HCEC 1CT (cell line): ENCODE measurements at places on chromosomes 2 and 18.

DNA sequence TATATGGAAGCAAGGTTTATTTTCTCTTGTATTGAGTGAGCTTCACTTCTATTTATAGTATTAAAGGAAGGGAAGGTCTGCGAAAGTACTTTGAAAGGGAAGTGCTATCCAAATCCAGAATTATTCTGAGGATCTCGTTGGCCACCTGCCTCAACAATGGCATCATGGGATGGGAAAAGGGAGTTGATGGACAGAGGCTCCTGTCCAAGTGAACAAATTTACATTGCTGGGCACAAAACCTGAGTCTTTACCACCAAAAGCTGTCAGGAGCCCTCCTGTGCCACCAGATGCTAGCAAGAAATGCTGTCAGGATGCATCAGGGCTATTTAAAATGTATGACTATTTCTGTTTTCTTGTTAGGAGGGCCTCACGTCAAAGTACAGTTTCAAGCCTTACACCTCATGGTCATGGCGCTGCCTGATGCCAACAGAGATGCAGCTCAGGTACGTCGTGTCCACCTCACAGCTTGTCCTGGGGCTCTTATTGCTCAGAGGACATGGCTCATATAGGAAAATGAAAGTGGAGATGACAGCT, 157.3 kb downstream of the ARHGAP28 start:
- DNase-seq: no peak

DNA sequence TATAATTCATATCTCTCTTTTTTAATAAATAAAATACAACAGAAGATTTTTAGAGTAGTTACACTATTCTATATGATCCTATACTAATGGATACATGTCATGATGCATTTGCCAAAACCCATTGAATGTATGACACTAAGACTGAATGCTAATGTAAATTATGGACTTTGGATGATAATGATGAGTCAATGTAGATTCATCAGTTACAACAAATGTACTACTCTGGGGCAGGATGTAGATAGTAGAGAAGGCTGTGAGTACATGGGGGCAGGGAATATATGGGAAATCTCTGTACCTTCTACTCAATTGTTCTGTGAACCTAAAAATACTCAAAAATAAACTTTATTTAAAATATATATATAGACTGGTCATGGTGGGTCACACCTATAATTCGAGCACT, 45.6 kb upstream of the NEDD4L start:
- peak; percentile 76 for DNase-seq

DNA sequence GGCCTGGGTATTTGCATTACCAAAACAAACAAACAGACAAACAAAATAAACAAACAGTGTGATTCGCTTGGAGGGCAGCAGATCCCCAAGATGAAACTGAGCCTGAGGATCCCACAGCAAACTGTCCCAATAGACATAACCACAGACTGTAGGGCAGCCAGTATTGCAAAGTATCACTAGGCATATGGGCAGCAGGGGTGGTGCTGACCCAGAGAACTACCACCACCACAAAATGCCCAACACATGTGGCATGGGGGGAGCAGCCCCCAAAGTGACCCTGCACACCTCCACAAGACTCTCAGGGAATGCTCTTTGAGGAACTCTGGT, 330.1 kb downstream of the CYRIA start:
- DNase-seq: no peak

DNA sequence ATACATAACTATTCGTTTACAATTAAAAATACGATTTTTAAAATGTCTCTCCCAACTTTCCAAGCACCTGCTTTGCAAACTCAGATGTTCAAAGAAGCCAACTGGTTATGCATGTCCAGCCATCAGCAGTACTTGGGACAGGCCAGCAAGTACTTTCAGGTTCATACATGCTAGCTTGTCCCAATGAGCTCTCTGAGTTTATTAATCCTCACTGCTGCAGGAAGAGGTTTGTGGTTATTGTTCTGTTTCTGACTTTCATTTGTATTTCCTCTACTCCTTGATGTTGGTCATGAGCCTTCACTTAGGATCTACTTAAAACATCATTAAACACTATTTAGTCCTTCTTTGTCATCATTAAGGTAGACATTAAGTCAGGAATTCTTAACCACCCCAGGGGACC, 374.1 kb downstream of the LRATD1 start:
- DNase-seq: no peak

- DNase-seq: no peak
Measured at GRCh38 chr2:167381349-167381748, 493.1 kb downstream of the XIRP2 start.
